Hematopoietic multipotent progenitor cell treated with erythropoietin and hydrocortisone succinate and interleukin-3 and kit ligand, for 4 days (in vitro differentiated cells): ENCODE measurements at places on chromosomes 11 and 22.
A peak's percentile ranks its signal among the peaks of the same experiment; 100 is the strongest.

DNA sequence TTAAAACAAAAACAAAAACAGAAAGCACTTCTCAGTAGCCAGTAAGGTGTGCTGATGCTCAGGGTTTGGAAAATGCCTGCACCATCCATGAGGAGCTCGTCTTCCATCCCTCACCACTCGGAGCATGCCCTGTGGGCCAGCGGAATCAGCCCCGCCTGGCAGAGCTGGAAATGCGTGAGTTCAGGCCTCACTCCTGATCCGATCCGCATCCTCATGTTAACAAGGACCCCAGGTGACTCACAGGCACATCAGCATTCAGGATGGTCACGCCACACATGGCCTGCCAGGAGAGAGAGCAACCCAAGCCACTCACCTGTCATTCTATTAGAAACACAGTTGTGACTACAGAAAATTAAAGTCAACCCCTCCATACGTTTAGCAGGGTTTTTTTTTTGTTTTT lies 188.5 kb downstream of the MPPED1 start:
- no peak for DNase-seq

DNA sequence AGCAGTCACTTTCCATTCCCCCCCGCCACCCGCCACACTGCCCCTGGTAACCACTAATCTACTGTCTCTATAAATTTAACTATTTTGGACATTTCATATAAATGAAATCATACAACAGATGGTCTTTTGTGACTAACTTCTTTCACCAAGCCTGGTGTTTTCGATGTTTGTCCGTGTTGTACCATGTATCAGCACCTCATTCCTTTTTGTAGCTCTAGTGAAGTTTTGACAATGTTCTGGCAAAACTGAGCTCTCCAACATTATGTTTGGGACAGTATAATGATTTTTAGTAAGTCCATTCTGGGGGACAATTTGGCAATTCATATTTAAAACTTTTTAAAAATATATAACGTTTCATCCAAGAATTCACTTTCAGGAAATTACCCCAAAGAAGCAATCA lies 45.6 kb upstream of the ARHGAP42 start:
- no peak for DNase-seq

DNA sequence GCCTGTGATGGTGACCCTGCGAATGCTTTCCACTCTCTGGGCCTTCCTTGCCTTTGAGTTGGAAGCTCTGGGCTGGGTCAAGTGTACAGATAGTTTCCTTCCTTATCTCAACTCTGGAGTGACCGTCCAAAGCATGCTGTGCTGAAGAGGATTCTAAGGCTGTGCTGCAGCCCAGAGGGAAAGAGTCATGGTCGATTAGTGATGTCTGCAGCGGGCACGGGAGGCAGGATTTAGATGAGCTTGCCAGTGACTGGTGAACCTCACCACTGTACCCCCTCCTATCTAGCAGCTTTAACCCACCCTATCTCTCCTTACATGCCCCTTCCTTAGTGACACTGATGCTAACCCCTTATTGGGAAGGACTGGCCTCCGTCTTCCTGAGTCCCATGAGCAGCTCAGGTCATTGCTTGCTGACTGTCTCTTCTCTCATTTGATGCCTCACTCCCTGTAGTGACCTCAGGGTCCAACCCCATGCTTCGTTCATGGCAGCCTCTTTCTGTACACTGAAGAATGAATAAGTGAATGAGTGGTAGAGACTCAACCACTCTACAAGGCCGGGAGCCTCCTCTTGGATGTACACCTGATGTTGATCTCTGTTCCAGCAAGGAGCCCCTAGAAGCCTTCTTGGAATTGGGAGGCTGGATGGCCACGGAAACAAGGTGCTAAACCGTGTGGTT lies 6.7 kb downstream of the GNAZ start:
- no peak for DNase-seq

DNA sequence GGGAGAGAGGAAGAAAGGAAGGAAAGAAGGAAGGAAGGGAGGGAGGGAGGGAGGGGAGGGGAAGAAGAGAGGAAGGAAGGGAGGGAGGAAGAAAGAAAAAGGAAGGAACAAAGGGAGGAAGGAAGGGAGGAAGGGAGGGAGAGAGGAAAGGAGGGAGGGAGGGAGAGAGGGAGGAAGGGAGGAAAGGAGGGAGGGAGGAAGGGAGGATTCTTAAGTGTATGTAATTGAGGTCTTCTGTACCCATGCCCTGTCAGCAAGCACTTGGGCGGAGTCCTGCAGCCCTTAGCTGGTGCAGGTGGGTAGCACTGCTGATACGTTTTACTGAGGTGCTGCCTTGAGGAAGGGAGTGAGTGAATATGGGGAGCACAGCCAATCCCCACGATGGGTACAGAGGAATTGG lies 56.9 kb upstream of the RASD2 start:
- DNase-seq = no peak

GRCh38 chr22:22877523-22878210 lies 9.9 kb upstream of the IGLL5 start:
- DNase-seq = peak; percentile 83

DNA sequence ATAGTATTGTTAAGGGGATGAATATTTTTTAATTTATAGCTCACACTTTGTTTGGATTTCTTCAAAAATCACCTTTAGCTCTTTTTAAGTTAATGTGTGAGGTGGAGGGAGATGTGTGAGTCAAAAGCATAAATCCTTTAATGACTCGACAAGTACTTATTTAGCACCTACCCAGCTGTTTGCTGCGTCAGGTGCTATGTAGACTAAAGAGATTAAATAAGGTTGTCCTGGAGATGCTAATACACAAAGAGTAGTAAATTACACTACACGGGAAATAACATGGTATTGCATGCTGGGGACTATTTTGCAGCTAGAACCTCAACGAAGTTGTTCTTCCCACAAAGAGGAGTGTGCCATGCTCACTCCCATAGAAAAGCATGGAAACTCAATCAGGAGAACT lies 583.3 kb upstream of the TENM4 start:
- DNase-seq = no peak

- peak; percentile 84 for DNase-seq
Observed at GRCh38 chr11:86802601-86803051, 2.3 kb downstream of the PRSS23 start.

DNA sequence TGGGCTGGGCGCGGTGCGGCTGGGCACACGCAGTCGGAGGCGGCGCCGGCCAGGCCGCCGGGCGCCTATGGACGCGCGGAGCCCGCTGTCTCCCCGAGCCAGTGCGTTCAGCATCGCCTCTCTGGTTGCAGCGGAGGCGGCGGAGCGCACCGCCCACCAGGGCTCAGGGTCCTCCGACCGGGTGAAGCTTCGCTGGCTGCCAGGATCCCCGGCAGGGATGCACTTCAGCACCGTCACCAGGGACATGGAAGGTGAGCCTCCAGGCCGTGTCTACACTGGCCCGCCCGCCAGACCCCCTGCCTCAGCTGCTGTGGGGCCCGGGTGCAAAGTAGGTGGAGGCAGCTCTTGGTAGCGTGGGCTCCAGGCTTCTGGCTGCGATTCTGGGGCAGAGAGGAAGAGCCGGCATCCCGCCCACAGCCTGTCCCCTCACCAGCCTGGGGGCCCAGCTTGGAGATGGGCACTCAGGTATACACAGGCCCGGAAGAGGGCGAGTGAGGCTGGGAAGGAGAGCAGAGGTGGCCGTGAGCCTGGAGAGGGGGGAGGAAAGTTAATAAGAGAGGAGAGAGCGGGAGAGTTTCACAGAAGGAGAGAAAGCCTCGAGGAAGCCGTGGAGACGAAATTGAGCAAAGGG lies 1.0 kb upstream of the TBX1 start:
- no peak for DNase-seq

- no peak for DNase-seq
Observed at GRCh38 chr22:45563362-45564040, 60.8 kb downstream of the FBLN1 start.

GRCh38 chr11:123798513-123799252 lies 7.5 kb downstream of the OR6M1 start:
- no peak for DNase-seq

GRCh38 chr22:47801541-47802245 lies 1039.2 kb downstream of the TBC1D22A start:
- DNase-seq = no peak

- DNase-seq = peak; percentile 77
Observed at GRCh38 chr22:27331526-27332281, 469.9 kb downstream of the MN1 start.

GRCh38 chr22:36860017-36860416 lies 789 bp upstream of the NCF4 start:
- peak; percentile 46 for DNase-seq

DNA sequence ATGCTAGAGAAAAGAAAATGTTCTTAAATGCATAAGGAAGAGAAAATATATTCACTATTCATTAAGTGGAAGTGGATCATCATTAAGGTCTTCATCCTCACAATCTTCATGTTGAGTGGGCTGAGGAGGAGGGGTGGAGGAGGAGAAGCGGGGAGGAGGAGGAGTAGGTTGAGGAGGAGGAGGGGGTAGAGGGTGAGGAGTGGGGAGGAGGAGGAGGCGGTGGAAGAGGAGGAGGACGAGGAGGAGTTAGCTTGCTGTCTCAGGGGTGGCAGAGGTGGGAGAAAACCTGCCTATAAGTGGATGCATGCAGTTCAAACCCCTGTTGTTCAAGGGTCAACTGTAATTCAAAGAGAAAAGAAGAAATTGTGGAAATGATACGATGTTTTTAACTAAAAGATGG lies 71.6 kb downstream of the MYEOV start:
- no peak for DNase-seq

GRCh38 chr22:19149047-19149883 lies 827 bp downstream of the GSC2 start:
- DNase-seq = peak; percentile 54

GRCh38 chr11:43222215-43222614 lies 89.6 kb upstream of the API5 start:
- no peak for DNase-seq

DNA sequence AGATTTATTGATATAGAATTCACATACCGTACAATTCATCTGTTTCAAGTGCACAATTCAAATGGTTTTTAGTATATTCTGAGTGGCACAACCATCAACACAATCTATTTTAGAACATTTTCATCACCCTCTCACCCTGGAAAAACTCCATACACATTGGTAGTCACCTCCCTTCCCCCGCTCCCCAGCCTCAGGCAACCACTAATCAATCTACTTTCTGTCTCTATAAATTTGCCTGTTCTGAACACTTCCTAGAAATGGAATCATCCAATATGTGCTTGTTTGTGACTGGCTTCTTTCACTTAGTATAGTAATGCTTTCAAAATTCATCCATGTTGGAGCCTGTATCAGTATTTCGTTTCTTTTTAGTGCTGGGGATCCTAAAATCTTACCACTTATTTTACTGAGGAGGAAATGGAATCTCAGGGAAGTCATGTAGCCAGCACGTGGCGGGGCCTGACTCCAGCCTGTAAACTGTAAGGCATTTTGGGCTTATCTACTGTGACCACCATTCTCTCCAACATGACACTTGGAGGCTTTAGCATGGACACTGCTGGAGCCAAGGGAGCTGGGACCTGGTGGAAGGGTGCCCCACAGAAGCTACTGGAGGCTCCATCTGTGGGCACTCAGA lies 905 bp upstream of the UCP3 start:
- peak; percentile 42 for DNase-seq

GRCh38 chr11:121773076-121773475 lies 320.3 kb upstream of the SORL1-AS1 start:
- DNase-seq = no peak

GRCh38 chr11:113435190-113435968 lies 39.8 kb downstream of the DRD2 start:
- DNase-seq = no peak

GRCh38 chr11:3357302-3357701 lies 21.6 kb downstream of the ZNF195 start:
- DNase-seq = no peak

DNA sequence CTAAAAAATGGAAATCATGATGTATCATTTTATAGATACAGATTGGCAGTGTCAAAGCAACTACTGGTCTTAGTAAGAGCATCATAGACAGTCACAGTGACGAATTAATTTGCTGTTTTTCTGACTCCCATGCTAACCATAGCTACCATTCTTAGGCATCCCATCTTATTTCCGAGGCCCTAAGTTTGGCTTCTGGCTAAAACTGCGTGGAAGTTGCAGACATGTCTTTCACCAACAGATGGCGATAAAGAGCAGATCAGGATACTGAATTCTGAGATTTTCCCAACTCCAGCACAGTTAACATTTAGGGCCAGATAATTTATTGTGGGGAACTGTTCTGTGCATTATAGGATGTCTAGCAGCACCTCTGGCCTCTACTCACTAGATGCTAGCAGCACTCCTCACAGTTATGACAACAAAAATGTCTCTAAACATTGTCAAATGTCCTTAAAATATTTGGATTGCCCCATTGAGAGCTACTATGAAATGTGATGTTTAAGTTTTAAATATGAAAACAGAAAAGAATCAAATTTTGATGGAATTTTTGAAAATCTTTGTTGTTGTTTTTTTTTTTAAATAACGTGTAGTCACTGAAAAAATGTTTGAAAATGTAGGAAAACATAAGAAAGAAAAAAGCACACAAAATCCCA lies 16.3 kb downstream of the OR2AG2 start:
- peak; percentile 53 for DNase-seq
